ENCODE measurements at places on chromosomes 3 and 15.

- DNase-seq, result peak; percentile 60
Observed at GRCh38 chr15:76875911-76876310, 29.2 kb downstream of the SCAPER start.

GRCh38 chr3:61154457-61155198 is 96.6 kb downstream of the FHIT start:
- DNase-seq, result no peak

DNA sequence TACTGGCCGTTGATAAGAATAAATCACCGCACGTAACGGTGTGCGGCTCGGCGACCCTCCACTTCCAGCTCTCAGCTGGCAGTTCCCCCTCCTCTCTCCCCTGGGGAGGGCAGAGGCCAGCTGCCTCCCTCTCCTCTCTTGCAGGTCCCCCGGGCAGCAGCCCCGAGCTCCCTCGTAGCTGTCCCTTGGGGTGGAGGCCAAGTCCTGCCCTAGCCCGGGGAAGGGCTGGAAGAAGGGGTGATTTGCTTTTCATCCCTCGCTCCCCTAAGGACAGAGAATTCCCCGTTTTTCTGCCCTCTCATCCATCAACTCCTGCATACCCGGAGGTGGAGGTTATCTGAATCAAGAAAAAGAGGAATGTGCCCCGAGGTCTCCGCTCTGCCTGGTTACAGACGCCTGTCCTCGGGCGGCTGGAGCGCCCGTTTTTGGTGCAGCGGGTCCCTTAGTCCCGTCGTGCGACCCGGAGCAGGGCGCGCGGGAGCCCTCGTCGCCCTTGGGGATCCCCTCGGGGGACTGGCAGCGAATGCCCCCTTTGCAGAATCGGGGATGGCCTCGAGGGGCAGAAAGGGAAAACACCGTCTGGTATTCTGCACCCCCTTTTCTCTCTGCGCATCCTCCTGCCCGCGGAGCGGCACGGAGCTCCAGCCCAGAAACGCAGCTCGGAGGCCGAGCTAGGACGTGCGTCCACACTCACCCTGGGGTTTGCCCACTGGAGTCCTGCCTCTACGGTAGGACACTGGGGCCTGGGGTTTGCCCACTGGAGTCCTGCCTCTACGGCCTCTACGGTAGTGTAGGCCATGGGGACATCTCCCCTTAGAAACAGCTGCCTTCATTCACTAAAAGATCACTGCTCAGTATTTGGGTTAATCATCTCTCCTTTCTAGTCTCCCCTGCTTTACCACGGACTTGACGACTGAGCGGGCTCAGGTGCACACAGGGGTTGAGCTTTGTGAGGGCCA is 2.2 kb downstream of the PTPRG start:
- no peak for DNase-seq

DNA sequence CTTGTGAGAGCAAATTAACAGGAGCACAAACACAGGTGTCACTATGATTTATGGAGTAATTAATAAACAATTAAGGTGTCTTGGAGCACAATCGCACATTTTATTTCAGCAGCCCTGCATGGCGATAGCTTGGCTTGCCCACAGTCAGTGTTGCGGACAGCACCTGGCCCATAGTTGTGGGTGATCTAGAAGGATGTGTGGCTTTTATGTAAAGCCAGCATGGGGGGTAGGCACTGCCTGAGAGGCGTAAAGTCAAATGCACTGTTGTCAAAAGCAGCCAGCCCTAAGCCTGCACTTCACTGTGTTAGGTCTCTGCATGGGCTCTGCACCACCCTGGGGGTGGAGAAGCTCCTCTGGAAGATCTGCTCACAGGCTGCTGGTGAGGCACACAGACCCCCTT is 177.4 kb upstream of the PPP2R3A start:
- DNase-seq, result no peak

GRCh38 chr3:143538061-143538460 is 310.2 kb downstream of the SLC9A9 start:
- no peak for DNase-seq

- no peak for DNase-seq
Observed at GRCh38 chr3:187098923-187099512, 40.3 kb downstream of the RPL39L start.

DNA sequence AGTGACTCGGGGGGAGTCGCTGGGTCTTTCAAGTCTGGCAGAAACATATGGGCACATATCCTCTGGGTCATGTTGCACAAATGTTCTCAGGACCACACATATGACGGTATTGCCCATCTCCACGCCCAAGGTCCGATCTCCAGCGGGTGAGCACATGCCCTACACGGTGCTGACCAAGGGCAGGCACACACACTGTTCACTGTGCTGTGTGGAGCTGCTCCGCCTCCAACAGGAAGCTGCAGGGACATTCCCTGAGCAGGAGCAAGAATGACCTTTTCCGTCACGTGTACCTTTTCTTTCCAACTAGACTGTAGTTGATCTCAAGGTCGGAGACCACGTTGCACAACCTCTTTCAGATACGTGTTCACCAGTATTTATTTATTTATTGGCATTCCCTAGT is 41.7 kb upstream of the B3GNT5 start:
- peak; percentile 44 for DNase-seq

GRCh38 chr3:42742259-42742658 is 30.8 kb downstream of the CCDC13 start:
- no peak for DNase-seq

GRCh38 chr3:71801986-71802385 is 17.0 kb upstream of the PROK2 start:
- no peak for DNase-seq

GRCh38 chr3:72004749-72005292 is 219.9 kb upstream of the PROK2 start:
- no peak for DNase-seq

GRCh38 chr15:62406305-62406891 is 241.3 kb upstream of the C2CD4B start:
- no peak for DNase-seq

- DNase-seq, result no peak
Observed at GRCh38 chr3:189589179-189589569, 42.0 kb upstream of the TP63 start.

GRCh38 chr3:185059766-185060165 is 93.1 kb downstream of the C3orf70 start:
- no peak for DNase-seq

DNA sequence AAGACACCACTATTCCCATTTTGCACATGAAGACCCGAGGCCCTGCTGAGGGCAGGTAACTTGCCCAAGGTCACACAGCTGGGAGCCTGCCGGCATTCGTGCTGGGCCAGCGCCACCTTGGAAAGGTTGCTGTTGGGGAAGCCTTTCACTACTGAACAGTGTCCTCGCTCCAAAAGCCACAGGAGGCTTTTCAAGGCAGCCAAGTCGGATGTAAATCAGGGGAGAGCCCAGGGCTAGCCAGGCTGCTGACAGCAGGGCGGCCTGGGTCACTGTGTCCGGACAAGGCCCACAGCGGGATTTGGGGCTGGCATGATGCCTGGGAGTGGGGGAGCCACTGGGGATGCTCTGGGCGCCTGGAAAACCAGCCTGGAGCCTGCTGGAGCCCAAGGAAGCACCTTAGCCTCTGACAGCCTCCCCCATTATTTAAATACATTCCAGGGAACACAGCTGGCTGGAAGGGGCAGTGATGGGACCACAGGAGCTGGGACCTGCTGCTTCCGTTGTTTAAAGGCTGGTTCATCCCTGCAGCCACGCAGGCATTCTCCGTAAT is 10.5 kb downstream of the SLC6A6 start:
- no peak for DNase-seq

- DNase-seq, result no peak
Observed at GRCh38 chr3:26657348-26657976, 34.9 kb downstream of the LRRC3B start.

- no peak for DNase-seq
Observed at GRCh38 chr3:52091586-52092270, 35.4 kb upstream of the DUSP7 start.

- DNase-seq, result no peak
Observed at GRCh38 chr3:10455545-10455914, 49.9 kb downstream of the ATP2B2 start.

DNA sequence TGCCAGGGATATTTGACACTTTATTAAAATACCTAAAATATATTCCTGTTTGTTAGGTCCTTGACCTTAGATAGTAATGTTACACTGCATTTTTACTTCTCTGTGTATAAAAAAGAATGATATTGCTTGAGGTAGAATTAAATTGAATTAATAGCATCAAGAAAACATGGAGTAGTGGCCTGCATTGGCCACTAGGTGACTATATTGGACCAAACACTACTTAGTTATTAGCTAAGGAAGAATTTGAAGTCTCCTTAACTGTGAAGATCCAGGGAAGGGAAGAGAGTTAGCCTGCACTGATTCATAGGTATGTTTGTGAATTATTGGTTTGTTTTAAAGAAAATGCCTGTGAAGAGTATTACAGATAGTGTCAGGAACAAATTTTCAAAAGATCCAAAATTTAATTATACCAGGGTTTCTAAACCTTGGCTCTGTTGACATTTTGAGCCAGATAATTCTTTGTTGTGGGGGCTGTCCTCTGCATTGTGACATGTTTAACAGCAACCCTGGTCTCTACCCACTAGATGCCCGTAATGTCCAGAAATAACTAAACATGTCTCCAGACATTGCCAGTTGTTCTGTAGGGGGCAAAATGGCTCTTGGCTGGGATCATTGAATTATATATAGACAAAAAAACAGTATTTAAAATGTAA is 103.6 kb upstream of the THSD4 start:
- DNase-seq, result no peak

DNA sequence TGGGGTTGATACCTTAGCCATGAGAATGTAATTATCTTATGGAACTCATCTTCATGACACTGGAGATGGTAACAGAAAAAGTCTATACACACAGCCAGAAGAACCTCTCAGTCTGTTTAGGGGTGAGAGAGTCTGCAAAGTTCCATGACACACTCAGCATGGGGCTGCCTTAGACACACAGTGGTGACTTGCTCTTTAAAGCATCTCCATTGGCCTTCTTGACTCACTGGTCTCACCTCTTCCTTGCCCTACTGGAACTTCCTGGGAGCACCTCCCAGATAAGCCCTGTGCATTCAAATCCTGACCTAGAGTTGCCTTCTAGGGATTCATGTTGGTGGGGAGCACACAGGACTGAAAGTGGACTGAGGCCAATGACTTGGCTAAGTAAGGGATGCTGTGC is 9.3 kb downstream of the MAGI1 start:
- no peak for DNase-seq

GRCh38 chr3:160225176-160226025 is at the start of gene C3orf80:
Gene C3orf80 (plus strand): TSS chr3:160225422. CDS start chr3:160225636, 214 bp downstream.
- DNase-seq, result peak; percentile 51

DNA sequence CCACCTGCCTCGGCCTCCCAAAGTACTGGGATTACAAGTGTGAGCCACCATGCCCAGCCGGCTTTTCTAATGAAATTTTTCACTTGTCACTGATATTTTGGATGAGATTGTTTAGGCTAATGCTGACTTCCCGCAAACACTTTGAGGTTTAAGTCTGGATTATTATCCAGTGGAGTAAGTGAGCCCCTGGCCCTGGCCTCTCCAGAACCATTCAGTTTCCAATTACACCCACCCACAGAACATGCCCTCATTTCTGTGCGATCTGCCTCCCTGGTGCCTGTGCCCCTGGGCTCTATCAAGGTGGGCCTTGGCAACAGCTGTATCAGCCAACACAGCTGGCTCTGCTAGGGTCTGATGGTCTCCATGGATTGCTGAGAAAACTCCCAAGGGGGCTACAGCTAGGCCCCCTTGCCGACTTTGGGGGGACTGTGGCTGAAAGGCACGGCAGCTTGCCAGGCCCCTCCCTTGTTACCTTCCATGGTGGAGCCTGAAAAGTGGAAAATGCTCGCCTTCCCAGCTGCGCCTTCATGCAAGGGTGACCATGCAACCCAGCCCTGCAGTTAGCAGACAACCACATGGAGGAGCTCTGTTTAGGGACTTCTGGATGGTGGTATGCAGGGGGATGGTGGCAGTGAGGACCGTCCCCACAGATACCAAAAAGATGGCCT is 288.9 kb downstream of the FAM43A start:
- DNase-seq, result no peak

DNA sequence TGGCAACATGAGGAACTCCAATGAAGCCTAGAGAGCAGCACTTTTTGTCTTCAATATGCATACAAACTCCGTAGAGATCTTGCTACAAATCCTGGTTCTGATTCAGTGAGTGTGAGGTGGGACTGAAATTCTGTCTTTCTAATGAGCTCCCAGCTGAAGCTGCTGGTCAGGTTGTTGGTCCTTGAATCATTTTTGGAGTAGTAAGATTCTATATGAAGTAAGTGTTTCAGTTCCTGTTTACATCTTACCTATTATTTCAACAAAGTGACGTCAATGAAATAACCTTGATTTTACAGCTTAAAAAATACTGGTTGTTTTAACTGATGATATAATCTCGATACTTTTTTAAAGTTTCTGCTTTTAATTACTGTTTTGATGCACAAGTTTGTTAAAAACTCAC is 33.9 kb downstream of the SHQ1 start:
- no peak for DNase-seq

DNA sequence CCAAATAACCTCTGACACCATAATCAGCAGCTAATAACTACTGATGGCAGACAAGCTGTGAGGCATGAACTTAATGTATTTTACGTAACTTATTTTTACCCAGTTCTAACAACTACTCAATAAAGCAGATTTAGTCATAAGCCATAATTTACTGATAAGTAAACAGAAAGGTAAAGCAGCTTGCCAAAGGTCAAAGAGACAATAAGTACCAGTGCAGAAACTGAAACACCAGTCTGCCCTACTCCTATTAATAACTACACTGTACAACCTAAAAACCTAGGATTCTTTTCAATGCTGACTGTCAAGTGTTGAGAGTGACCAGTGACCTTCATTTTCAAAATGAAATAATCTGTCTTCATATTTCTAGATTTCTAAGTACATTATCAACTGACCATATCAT is 152.2 kb downstream of the NR2E3 start:
- no peak for DNase-seq

DNA sequence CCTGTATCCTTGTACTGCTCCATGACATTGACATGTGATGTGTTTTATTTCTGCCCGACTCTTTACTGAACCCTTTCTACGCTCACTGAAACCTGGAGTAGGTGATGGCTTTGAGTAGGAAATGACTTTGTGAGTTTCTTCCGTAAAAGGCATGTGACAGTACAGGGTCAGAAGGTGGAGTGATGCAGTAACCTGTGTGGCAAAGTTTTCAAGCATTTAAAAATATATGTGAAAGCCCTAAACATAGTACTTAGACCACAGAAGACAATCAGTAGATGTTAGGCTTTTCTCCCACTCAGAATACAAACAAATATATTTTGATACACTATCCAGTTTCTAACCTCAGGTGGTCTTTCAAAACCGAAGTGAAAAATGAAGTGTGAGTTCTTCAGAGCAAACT is 31.3 kb upstream of the SACM1L start:
- DNase-seq, result no peak

GRCh38 chr3:112744106-112744505 is 102.6 kb downstream of the CD200R1L start:
- no peak for DNase-seq

All from pancreas (tissue), 10 donors.